ENCODE measurements at places on chromosomes 6 and 20.

DNA sequence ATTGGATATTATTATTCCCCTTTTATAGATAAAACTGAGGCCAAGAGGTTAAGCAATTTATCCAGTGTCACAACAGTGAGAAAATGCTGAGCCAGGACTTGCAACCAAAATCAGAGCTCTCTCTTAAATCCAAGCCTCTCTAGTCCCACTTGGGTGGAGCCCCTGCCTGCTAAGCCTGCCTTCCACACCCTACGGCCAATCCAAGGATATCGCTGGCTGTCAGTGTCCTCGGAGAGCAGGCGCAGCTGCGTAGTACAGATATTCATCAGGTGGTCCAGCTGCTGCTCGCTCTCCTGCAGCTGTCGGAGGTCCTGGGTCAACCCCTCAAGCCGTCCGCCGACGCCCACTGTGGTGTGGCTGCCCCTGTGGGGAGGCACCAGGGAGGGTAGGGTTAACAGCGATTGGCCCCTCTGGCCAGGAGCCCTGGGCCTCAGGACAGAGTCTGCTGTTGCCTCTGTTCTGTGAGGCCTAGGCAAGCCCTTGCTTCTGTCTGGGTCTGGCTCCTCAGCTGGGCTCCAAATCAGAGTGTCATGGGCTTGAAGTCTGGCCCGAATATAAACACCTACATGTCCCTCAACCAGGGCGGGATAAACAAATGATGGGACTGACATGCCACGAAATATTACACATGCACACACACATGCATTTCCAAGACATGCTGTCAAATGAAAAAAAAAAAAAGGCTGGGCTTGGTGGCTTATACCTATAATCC, 3.9 kb upstream of the NECAB3 start:
- DNase-seq = no peak

DNA sequence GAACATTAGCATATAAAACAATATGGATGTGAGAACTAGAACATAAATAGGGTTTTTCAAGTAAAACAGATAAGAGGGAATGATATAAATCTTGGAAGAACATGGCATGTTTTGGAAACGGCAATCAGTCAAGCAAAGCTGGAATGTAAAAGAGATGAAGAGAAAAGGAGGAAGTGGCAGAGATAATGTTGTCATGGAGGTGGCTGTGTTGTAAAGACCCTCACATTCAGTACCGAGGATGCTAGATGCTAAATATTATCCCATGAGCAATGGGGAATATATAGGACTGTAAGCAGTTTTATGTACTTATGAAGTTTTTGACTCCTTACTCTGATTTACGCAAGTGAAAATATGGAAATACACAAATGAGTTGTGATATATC, 702 bp upstream of the RHAG start:
- DNase-seq = no peak

GRCh38 chr20:25503936-25504335, 81.4 kb downstream of the NINL start:
- DNase-seq = no peak

GRCh38 chr6:88763160-88763559, 200.3 kb downstream of the RNGTT start:
- DNase-seq = peak; percentile 20

DNA sequence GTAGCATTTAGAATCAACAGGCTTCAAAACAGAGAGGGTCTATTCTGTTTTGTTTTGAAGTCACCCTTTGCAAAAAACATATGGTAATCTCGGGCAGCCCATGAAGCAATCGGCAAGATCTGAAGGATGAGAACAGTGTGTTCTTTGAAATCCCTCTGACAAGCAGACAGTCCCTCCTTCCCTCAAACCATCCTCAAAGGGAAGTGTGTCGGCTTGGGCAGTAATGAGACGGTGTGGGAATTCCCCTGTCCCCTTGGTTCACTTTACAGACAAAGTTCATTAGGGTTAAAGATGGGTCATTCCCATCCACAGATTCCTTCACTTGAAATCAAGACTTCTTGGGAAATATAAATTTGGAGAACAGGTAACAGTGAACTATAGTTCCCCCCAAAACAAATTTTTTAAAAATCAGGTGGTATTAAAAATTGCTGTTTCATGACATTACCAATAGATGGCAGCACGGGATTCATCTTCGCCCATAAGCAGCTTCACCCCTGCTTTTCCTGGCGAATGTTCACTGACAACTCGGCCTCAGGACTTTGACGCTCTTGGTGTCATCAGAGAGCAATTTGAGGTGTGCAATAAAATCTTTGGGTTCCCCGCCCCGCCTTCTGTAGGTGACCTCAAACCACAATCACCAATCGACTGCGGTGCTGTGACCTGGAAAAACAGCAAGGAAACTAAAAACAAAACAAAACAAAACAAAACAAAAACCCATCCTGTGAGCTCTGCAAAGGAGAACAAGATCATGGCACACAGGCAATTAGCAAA, 159.3 kb upstream of the TNFAIP3 start:
- DNase-seq = peak; percentile 73

DNA sequence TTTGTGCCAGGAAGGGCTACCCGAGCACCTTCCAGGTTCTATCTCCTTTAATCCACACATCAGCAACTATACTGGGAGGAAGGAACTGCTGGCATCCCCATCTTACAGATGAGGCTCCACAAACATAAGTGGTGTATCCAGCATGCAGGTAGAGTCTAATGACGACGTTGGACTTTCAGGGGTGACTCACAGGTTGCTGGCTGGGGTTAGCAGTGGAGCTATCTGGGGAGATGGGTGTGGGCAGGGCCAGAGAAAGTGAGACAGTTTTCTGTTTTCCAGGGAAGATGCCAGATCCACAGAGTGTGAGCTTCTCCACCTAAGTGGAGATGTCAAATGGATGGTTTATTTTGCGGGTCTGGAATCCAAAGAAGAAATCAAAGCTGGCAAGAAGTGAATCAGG, 31.8 kb downstream of the CDH22 start:
- no peak for DNase-seq

- no peak for DNase-seq
These were observed 105.3 kb upstream of the CDYL start for GRCh38 chr6:4670824-4671409.

- no peak for DNase-seq
These were observed 671.8 kb upstream of the GJE1 start for GRCh38 chr6:141460743-141461484.

DNA sequence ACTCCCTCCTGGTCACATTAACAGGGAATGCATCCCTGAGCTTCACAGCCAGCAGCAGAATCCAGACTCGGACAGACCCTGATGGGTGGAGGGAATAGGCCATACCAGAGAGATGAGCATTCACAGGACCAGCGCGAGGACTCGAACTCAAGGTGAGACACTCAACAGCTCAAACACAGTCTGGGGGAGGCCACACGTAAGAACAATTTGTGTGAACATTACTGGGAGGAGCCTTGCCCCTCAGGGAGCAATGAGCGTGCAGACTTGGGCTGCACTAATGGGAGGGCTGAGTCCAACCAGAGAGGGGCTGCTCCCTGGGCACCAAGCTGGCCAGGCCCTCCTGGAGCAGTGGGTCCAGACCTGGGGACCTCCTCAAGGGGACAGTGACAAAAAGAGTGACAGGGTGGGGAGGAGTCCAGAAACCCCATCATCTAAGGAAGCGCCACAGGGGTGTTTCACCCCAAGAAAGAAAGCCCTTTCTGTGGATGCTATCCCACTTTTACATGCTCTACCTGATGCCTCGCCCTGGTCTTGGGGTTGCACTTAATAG, 118.4 kb downstream of the MRPL14 start:
- DNase-seq = no peak

GRCh38 chr6:142835787-142836535, 109.0 kb downstream of the HIVEP2 start:
- DNase-seq = no peak

- no peak for DNase-seq
These were observed 360.4 kb upstream of the JARID2 start for GRCh38 chr6:14885498-14885897.

DNA sequence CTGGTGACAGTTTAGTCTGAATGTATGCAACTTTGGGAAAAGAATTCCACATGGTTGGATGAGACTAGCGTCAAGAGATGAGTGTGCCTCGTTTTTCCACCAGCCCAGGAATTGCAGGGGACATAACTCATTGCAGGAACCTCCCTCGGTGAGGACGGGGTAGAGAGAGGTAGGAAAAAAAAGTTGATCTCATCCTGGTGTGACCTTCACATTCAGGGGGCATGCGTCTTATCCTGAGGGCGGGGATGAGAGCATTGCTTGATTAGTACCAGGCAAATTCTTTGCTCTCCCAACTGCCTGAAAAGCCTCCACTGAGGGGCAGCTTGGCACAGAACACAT, 11.8 kb downstream of the TLDC2 start:
- no peak for DNase-seq
